ENCODE measurements at places on chromosomes 16 and 17.

- DNase-seq, result peak; percentile 47
These were observed 9.2 kb upstream of the TNFRSF13B start for GRCh38 chr17:16980813-16981731.

- DNase-seq, result no peak
These were observed 10.0 kb downstream of the BCAR1 start for GRCh38 chr16:75241412-75241811.

DNA sequence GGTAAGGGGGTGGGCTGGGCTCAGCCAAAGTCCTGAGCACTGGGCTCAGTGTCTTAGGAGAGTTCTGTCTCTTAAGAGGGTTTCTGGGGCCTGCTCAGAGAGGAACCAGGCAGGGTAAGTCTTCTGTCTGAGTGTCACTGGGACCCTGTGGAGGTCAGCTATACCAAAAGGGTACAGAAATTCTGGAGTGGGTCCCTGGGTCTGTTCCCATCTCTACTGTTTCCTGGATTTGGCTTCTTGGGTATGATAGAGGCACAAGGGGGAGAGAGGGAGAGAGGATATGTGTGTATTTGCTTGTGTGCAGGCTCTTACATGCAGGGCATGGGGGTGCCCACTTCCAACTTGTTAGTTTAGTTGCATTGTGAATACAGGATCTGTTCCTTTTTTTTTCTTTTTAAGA is 1.6 kb downstream of the E2F4 start:
- no peak for DNase-seq

GRCh38 chr16:1920727-1921171 is 2.5 kb upstream of the HS3ST6 start:
- no peak for DNase-seq

- DNase-seq, result peak; percentile 74
These were observed 767 bp downstream of the SYNGR2 start for GRCh38 chr17:78168903-78169793.

- DNase-seq, result no peak
These were observed 18.9 kb upstream of the CLEC18A start for GRCh38 chr16:69932228-69932627.

GRCh38 chr17:50527155-50527762 is 5.3 kb upstream of the EPN3 start:
- no peak for DNase-seq

Data from EL (cell line).